ENCODE measurements at places on chromosomes 11 and 22. TPM values are rescaled to one million over a fixed set of nuclear protein-coding genes. Genes with fewer than 3 reads are reported as not detected.

SGSM1 gene
- 0.11 TPM for polyA plus RNA-seq

- DNase-seq, result peak; percentile 93
Measured at GRCh38 chr11:94926698-94927237, 46.6 kb downstream of the CWC15 start.

DNA sequence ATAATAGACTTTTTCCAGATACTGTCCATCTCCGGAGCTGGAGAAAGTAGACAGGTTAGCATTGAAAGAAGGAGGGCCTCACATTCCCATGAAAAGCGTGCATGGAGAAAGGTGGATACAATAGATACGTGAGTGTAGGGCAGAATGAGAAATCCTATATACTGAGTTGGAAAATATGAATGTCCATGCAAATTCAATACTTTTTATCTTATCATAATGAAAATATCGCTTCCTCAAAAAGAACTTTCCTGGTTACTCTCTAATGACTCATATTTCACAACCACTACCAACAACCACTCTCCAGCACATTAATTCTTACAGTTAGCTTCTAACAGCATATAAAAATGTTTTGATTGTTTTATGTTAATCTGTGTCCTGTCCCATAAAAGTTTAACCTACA is 22.0 kb upstream of the MS4A6A start:
- DNase-seq, result no peak

DNA sequence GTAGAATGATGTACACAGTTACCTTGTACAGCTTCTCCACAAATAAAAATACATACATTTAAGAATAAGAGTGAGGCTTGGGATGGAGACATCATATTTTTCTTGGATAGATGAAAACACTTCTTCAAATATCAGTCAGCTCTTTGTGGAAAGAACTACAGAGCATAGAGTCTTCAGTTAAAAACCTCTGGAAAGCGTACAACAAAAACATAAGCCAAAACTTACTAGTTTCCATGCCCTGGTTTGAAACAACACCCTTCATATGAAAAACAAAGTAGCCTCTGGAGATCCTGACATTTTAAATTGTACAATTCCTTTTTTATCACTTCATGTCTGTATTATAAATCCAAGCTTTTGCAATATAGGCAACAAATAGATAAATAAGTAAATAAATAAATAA is 7.0 kb upstream of the CEP126 start:
- no peak for DNase-seq

GRCh38 chr11:90908074-90908473 is 685.2 kb upstream of the CHORDC1 start:
- DNase-seq, result no peak

DNA sequence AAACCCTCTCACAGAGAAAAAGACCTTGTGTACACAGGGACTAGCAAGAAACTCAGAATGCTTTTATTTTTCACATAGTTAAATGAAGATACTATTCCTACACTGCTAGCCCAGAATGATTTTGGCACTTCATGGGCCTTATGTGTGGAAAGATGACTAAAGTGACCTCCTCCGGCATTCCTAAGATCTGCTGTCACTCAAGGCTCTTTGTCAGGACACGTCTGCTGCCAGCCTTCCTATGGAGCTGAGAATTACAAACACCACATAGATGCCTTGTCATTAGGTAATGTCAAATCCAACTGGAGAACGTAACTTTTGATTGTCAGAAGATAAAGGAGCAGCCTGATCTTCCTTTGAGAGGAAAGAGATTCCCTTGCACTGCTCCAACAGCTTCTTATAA is 249.1 kb downstream of the FAT3 start:
- DNase-seq, result no peak

DNA sequence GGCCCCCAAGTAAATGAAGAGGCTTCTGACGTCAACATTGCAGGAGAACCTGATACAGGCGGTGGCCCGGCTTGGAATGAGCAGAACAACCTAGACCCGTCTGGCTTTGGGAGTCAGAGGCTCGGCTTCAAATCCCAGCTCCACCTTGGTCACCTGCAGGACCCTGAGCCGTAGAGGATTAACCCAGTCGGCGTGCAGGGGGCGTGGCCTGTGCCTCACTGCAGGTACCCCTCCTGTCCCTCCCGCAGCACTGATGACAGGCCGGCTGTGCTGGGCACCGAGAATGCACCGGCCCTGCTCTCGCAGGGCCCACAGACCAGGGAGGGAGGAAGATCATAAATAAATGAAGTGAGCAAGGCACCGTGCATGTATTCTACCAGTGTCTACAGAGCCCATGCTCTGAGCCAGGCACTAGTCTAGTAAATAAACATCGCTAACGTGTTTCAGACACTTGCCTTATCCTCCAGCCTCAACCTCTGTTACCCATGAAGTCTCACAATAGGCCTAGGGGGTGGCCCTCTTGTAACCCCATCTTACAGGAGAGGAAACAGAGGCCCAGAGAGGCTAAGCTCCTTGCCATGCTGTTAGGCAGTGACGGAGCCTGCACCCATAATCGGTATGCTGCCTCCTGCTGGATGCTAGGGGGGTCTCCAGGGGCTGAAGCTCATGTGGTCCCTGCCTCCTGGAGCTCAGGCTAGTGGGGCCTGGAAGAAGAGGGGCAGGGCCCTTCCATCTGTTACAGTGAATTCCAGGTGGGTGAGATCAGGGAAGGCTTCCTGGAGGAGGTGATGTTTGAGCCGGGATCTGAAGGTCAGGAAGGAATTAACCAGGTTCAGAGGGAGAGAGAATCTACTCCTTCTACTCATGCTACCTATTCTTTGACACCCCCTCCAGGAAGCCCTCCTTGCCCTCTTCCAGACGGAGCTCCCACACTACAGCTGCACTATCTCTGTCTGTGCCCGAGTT is 53.4 kb downstream of the RTL6 start:
- no peak for DNase-seq

WNT11 gene
- 8.4 TPM for polyA plus RNA-seq

KLHL22 gene
- polyA plus RNA-seq, result 35.1 TPM

GRCh38 chr11:72553706-72554105 is 119.4 kb upstream of the CLPB start:
- no peak for DNase-seq

PNPLA5 gene
- polyA plus RNA-seq, result not detected

ATL3 gene
- 14.9 TPM for polyA plus RNA-seq

- peak; percentile 54 for DNase-seq
Measured at GRCh38 chr22:40449676-40450035, 79.3 kb downstream of the SGSM3 start.

DNA sequence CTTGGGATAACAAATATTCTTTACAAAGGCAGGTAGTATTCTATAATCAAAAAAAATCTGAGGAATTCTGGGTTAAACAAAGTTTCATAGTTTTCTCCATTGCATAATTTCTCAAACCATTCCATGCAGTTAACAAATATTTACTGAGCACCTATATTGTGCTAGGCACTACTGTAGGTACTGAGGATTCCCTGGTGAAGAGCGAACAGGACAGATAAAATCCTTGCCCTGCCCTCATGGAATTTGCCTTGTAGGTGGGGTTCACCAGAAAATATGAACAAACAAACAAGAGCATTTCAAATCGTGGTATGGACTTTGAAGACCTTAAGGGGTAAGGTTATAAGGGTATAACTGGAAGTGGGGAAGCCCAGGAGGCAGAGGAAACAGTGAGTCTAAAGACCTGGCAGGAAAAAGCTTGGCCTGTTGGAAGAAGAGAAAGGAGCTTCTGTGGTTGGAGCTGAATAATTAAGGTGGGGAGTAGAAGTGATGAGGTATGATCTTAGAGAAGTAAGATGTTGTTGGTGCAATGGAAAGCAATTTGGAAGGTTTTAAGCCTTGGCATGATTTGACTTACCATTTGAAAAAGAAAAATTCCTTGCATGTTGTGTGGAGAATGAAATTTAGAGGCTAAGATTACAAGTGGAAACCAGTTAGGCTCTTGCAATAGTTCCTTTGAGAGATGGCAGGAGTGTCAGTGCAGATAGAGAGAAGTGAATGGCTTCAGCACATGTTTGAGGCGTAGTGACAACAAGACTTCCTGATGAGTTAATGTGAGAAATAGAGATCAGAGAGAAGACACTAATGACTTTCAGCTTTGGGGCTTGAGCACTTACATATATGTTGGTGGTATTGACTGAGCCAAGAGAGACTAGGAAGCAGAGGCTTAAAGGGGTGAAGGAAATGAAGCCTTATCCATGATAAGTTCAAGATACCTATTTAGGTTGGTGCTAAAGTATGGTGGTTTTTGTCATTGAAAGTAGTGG is 55.7 kb upstream of the PICALM start:
- DNase-seq, result no peak

Data from muscle of back (tissue), 13 donors.